ENCODE measurements at places on chromosomes 3 and 15.

GRCh38 chr15:89130201-89130600 lies 41.9 kb downstream of the ABHD2 start:
- no peak for DNase-seq

GRCh38 chr3:157631478-157631877 lies 128.3 kb upstream of the VEPH1 start:
- DNase-seq = no peak

- DNase-seq = no peak
Observed at GRCh38 chr15:88835646-88836045, 32.4 kb downstream of the ACAN start.

GRCh38 chr3:123807820-123808219 lies 76.3 kb downstream of the MYLK start:
- DNase-seq = no peak

DNA sequence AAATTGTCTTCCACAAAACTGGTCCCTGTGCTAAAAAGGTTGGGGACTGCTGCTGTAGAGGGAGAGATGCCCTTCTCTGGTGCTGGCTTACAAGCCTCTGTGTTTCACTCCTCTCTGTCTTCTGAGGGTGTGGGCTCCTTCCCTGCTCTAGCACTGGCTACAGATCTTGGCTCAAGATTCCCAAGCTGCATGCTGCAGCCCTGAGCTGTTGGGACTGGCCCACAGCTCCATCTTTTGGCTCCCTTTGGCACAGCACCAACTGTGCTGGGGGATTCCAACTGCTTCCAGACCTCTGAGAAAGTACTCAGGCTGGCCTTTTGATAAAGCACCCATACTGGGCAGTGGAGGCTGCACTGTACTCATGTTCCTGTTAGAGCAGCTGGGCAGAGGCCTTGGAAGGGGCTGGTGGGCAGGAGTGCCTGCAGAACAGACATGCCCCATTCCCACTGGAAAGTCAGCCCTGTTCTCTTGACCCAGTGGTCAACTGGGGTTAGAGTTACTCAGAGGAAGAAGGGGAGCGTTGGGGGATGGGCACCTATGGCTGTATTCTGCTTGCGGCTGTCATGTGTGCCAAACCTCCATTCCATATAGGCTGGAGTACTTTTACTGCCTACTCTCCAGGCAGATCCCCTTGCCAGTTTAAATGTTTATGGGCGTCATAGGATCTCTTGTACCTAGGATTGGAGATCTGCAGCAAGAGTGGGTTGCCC lies 55.7 kb downstream of the GALK2 start:
- no peak for DNase-seq

DNA sequence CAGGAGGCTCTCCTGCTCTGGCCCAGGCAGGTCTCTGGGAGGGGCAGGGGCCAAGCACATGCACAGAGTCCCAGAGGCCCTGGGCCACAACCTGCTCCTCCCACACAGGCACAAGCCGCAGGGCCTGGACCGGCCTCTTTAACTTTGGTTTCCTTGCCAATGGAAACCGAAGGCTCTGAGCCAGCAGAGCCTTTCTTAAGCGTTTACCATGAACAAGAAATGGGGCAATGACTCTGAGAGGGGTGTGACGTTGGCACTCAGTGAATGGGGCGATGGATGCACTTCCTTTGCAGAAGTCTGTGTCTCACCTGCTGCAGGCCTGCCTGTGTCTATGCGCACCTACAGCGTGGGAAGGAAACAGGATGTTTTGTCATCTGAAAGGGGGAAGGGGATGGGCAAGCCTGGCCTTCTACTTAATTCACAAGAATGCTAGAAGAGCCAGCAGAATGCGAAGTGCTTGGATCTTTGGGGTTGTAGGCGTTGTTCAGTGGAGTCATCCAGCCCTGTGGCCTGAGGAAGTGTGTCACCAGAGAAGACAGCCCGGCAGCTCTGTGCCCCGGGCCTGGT lies 41.8 kb downstream of the IFT122 start:
- peak; percentile 31 for DNase-seq
